ENCODE measurements at places on chromosomes 13 and 19.

GRCh38 chr19:40486017-40486416 lies 19.2 kb downstream of the SPTBN4 start:
- DNase-seq: no peak

GRCh38 chr19:3276341-3276799 lies 51.9 kb downstream of the CELF5 start:
- DNase-seq: peak; percentile 78

GRCh38 chr13:24220086-24220703 lies 59.7 kb downstream of the SPATA13 start:
- DNase-seq: peak; percentile 78

- no peak for DNase-seq
Observed at GRCh38 chr19:6279620-6279930, 200 bp downstream of the MLLT1 start.

GRCh38 chr13:19060311-19061002 lies 121.2 kb downstream of the TUBA3C start:
- no peak for DNase-seq

- no peak for DNase-seq
Observed at GRCh38 chr13:84607261-84608013, 725.2 kb upstream of the SLITRK1 start.

DNA sequence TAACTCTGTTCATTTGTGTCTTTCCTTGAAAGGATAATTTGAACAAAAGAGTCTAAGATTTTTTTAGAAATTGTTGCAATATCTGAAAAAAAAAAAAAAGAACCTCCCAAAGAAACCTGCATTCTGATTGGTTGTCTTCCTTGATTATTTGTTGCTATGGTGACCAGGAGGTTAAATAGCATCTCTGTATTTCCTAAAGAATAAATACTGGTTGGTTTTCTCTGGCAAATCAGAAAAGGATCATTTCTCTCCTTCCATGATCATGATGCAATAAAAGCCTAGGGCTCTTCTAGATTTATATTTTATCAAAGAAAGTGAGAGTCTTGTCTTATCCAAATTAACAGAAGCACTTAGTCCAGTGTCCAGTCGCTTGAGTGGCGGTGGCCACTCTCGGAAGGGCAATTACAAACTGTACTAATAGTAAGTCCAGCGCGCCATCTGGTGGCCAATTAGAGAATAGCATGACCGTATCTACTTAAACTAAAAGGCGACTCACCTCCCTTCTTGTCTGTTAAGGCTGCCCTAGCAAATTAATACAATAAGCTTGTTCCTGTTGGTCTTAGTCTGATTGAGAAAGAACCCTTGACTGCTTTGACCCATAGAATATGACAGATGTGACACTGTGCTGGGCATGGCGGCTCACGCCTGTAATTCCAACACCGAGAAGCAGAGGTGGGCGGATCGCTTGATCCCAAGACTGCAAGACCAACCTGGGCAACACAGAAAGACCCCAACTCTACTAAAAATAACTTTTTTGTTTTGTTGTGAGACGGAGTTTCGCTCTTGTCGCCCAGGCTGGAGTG lies 47.0 kb upstream of the PNMA8B start:
- peak; percentile 93 for DNase-seq

DNA sequence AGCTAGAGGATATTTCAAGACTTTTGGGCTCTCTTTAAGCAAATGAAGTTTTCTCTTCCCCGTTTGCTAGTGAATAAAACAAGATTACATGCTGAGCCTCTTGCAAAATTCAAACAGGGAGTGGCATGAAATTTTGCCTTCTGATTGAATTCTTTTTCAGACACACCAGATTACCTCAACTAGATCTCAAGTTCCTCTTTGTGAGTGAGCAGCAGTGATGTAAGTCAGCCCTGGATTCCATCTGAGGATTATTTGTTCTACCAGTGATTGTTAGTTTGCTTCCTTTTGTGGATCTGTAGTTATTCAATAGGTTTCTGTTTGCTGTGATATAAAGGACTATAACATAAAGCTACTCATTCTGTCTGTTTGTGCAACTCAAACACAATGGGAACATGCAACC lies 407.7 kb downstream of the LMO7 start:
- no peak for DNase-seq

DNA sequence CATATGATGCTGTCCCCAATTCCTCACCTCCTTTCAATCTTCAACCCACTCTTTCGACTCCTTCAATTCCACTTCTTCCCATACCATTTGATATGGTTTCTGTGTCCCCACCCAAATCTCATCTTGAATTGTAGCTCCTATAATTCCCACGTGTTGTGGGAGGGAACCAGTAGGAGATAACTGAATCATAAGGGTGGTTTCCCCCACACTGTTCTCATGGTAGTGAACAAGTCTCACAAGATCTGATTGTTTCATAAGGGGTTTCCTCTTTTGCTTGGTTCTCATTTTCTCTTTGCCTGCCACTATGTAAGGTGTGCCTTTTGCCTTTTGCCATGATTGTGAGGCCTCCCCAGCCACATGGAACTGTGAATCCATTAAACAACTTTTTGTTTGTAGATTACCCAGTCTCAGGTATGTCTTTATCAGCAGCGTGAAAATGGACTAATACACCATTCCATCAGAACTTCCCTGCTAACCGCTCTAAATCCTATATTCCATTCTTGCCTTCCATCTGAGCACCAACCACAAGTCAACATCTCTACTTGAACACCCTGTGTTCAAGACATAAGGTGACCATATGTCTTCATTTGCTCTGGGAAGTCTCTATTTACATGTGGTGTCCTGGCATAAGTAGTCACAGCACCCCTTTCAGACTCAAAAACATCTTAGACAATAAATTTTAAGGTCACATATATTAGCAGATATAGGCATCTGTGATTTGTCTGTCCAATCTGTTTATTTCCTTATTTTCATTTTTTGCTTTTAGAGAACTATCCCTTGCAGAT lies 122.9 kb downstream of the TSHZ3 start:
- no peak for DNase-seq

- DNase-seq: no peak
Observed at GRCh38 chr13:101258071-101258470, 158.2 kb downstream of the NALCN start.

DNA sequence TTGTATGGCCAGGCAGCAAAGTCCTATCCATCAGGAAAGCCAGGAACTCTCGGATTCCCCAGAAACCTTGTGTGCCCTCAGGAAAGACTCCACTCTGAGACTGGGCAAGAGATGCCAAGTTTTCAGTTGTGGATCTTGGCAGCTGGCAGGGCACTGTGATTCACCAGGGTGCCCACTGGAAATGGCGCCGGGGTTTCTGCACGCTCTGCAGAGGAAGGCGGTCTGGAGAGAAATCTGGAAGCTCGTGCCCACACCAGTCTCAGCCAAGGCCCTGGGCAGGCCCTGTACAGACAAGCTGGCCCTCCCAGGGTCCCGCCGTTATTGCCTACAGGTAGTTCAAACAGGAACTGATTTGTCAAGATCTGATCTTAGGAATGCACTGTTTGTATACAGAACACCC lies 4.9 kb downstream of the NAPA start:
- DNase-seq: no peak

DNA sequence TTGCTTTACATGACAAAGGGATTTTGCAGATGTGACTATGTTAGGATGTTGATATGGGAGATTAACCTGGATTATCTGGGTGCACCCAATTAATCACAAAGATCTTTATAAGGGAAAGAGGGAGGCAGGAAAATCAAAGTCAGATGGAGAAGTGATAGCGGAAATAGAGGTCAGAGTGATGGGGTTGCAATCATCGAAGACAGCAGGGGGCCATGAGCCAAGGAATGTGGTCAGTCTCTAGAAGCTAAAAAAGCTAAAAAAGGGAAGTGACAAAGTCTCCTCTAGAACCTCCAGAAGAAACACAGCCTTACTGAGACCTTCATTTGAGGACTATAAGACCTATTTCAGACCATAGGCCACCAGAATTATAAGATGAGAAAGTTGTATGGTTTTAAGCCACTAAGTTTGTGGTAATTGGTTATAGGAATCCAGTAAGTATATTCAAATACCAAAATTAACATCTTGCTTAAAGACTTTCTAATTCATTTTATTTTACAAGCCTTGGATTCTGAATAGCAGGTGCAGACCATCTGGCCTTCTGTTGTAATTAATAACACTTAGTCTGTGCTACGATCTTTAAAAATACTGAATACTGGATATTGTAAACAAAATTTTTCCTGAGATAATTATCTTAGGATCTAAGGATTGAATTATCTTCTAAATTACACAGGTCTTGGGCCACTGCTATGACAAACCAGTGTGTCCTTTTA lies 493.4 kb upstream of the PCDH20 start:
- DNase-seq: no peak

- no peak for DNase-seq
Observed at GRCh38 chr19:18992696-18993095, 40.6 kb downstream of the SUGP2 start.

DNA sequence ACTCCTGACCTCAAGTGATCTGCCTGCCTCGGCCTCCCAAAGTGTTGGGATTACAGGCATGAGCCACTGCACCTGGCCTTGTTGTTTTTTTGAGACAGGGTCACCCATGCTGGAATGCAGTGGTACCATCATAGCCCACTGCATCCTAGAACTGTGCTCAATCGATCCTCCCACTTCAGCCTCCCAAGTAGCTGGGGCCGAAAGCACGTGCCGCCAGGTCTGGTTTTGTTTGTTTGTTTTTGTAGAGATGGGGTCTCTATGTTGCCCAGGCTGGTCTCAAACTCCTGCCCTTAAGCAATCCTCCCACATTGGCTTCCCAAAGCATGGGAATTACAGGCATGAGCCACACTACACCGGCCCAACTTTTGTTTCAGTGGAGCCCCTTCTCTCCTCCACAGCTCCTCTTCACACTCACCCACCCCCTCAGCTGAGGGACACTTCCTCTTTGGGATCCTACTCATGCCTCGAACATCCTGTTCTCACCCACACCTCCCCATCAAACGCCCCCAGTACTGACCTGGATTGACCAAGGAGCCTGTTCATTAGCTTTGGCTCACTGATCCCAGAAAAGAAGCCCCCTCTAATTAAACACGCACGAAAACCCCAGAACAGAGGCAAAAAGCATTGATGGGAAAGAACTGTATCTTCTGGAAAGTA lies 12.8 kb upstream of the CERS4 start:
- no peak for DNase-seq

GRCh38 chr19:16094360-16095070 lies 17.2 kb upstream of the RAB8A start:
- no peak for DNase-seq

- no peak for DNase-seq
Observed at GRCh38 chr13:75907044-75907443, 270.9 kb downstream of the LMO7 start.

GRCh38 chr19:16359074-16359473 lies 34.4 kb downstream of the KLF2 start:
- no peak for DNase-seq

- DNase-seq: no peak
Observed at GRCh38 chr13:105817498-105817897, 718.0 kb downstream of the EFNB2 start.

GRCh38 chr19:50214699-50215543 lies 11.5 kb downstream of the MYH14 start:
- peak; percentile 88 for DNase-seq

DNA sequence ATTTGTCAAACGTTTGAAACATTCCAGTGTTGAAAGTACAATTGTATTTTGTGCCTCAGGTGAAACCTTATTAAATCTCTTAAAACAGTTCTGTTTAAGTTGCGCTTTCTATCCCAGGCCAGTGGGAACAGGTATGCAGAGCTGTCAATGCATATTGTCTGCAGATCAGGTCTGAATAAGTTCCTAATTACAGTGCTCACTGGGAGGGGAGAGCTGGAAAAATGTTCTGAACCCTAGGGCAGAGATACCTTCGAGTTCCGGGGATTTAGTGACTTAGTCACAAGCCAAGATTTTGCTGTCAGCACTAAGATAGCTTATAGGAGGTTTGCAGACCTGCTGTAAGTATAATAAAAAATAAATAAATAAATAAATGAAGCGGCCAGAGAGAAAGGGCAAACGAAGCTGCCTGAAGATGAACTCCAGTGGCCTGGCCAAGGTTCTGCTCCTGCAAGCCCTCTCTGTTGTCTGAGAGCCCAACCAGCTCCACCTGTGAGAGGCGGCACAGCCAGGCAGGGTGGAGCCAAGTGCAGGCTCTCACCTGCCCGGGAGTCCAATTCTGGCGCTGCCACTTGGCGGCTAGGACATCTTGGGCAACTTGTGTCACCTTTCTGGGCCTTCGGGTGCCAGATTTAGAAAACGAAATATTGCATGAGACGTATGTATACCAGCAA lies 97.9 kb upstream of the SLC7A1 start:
- DNase-seq: peak; percentile 77

- no peak for DNase-seq
Observed at GRCh38 chr13:80989241-80989640, 648.3 kb upstream of the SPRY2 start.

GRCh38 chr19:4052993-4053422 lies 13.7 kb downstream of the ZBTB7A start:
- peak; percentile 81 for DNase-seq
